HFF-Myc (cell line): ENCODE measurements at places on chromosomes 1 and 21.

DNA sequence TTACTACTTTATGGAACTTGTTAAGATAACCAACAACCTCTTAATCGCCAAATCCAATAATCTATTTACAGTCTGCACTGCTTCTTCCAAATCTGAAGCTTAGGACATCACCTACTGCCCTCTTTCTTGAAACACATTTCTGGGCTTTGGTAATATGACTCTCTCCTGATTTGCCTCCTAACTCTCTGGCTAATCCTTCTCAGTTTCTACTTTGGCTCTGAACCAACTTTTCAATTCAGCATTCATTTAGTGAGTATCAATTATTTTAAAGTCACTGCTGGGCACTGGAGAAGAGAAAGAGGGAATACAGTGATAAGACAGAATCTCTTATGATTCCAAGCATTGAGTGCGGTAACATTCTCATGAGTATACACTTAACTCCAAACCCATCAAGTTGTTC lies 275.0 kb downstream of the AKT3 start:
- DNase-seq: no peak

GRCh38 chr1:119827010-119827409 lies 15.8 kb upstream of the REG4 start:
- DNase-seq: no peak

DNA sequence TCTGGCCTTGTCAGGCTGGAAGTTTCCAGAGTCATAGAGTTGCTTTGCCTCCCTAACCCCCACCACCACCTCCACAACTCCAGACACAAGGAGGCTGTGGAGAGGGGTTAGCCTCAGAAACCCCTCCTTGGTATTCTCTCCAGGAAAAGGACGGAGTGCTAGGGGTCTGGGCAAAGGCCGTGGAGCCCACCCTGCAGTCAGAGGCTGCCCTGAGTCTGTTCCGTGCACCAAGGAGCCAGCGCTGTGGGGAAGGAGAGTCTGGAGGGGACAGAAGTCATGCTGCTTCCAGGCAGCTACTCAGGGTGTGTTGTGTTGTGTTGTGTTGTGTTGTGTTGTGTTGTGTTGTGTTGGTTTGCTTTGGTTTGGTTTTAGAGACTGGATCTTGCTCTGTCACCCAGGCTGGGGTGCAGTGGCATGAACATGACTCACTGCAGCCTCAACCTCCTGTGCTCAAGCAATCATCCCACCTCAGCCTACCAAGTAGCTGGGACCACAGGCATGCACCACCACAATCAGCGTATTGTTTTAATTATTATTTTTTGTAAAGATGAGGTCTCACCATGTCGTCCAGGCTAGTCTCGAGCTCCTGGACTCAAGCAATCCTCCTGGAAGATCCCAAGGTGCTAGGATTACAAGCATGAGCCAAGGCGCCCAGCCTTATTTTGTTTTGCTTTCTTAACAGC lies 122.2 kb upstream of the TMEM51 start:
- no peak for DNase-seq

DNA sequence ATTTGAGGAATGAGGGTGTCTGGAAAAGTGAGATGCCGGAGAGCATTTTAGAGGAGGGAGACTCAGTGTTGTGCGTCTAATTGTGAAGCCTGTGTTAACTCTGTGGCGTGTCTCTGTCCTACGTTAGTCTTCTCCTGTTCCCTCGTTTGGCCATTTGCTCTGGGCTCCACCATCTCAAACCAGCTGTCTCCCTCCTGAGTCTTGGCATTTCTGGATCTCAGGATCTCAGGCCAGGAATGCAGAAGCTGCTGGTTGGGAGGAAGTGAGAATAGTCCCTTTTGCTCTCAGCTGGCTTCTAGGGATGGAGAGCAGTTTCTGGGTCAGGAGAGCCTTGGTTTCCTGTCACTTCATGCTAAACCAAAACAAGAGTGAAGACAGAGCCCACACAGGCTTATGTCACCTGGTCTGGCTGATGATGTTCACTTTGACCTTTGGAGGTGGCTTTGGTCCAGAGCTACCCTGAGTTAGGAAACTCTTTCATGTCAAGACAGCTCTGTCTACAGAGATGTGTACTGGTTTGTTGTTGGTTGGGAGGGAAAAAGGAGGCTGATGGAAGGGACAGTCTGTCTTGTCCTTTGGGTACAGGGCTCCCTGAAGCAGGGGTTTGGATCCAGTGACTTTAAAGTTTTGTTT lies 859 bp downstream of the NFASC start:
- DNase-seq: no peak
